ENCODE measurements at places on chromosomes 5 and 9.
A peak's percentile ranks its signal among the peaks of the same experiment; 100 is the strongest.

DNA sequence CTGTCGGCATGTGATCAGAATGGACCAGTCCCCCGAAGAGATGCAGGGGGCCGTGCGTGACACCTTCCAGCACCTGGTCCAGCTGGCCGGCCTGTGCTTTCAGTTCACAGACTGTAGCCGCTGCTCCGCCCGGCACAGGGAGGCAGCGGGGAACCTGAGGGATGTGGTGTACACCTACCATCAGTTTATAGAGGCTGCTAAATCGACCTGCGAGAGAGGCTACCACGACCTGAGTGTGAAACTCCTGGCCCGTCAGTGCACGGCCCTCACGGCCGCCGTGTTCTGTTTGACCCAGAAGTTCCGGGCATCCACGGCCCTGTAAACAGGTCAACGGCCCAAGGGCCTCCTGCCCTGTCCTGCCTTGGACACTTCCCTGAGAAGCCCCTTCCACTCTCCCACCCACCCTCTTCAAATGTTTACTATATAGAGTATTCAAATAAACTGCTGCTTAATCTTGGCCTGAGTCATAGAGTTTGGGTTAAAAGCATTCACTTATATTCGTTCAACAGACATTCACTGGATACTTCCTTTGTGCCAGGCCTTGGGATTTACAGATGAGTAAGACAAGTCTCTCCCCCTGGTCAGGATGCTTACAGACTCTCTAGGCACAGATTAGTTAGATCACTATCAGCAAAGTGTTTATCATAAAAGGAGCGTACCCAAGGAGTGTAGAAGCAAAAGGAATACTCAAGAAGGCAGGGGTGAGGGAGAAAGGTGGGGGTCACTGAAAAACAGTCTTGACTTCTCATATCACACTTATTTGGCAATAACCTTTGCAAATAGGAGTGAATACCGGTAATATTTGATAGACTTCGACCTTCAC is 6.9 kb upstream of the TRMT10B start:
- no peak for DNase-seq

DNA sequence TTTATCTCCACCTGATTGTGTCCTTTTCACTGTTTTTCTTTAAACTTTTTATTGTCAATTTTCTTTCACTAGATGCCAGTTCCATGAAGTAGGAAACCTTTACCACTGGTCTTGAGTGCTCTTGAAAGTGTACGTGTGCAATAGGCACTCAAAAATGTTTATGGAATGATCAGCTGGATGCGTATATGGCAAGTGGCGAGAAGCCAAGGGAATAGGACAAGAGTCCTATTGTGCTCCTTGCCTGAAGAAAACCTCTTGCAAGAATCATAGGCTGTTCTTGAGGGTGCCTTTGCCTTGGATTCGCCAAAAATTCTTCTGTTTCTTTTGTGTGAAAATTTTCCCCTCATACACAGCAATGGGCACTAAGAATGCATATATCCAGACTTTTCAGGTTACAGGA is 97.7 kb downstream of the GHR start:
- DNase-seq: no peak

DNA sequence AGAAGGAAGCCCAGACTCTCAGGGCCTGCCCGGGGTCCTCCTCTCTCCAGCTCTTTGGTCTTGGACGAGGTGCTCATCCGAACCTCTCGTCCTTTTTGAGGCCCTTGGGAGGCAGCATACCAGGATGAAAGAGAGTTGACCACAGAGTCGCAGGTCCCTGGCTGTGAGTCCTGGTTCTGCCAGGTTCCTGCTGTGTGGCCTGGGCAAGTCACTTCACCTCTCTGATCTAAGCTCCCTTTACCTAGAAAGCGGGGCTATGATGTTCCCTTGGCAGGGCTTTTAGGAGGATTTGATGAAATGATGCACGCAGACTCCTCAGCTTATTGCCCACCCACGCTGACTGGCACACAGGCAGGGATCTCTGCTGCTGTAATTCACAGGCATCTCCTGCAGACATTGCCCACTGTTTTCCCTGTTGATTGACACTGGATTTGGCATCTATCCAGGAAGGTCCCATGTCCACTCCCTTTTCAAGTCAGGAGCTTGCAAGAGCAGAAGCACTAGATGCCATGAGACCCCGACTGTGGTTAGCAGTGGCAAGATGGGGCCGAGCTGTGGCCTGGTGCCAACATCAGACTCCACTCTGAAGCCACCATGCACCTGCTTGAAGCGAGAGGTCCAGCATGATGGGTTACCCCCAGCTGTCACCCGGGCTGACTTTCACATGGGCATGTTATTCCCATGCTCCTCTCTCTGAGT is 71.5 kb downstream of the MACROH2A1 start:
- DNase-seq: no peak

DNA sequence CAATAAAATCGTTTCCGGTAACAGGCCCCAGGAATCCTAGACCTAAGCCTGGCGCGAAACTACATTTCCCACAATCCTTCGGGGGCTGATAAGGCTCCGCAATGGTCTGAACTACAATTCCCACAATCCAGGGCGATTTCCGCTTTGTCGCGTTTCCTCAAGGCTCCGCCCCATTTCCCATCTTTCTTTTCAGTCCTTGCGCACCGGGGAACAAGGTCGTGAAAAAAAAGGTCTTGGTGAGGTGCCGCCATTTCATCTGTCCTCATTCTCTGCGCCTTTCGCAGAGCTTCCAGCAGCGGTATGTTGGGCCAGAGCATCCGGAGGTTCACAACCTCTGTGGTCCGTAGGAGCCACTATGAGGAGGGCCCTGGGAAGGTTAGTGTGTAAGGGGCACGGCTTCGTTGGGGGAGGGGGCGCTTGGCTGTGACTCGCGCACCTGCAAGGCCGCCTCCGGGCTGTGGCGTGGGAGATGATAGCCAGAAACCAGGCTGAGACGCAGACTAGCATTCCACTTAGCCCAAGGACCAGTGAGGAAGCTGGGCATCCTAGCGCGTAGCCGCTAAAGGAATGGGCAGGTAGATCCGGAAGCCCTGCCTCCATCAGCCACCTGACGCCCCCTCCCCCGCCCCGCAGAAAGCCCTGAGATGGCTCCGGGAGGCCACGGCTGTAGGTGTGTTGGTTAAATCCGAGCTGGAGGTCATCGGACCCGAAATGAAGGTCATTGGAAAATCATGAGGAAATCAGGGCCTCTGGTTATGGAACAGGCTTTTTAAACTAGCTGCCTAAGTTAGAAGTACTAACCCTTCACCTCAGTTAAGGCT is at the start of gene COX7C:
Gene COX7C (plus strand): TSS at position 186 of the 821 bp plus-strand sequence. CDS start 115 bp downstream, at position 301.
- DNase-seq: peak; percentile 85

DNA sequence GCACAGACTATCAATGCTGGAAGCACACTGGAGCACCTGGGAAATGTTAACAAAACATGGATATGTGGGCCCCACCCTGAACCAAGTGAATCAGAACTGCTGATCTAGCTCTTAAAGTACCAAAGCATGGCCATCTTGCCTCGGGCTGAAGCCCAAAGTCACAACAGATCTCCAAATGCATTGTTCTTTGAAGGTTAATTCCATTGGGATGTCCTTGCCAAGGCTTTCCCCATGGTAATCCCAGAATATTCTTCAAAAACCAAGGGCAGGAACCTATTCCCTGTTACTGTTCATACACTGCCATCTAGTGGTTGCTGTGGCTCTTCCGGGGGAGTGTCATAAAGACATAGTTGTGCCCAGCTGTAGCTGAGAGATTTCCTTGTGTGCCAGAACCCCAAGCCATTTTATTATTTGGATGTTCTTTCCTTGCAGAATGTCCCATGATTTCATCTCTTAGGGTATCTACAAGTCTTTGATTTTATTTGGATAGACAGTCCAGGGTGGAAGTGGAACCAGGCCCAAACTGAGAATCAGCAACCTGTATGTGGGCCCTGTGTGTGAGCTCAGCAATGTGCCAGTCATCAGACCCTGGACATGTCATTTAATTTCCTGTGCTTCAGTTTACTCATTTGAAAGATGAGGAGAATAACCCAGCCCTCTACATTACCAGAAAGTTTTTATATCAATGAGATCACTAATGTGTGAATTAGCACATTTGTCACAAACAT is 290.0 kb downstream of the ACTL7B start:
- DNase-seq: peak; percentile 23

- DNase-seq: no peak
Measured at GRCh38 chr5:14208071-14209021, 65.2 kb downstream of the TRIO start.

DNA sequence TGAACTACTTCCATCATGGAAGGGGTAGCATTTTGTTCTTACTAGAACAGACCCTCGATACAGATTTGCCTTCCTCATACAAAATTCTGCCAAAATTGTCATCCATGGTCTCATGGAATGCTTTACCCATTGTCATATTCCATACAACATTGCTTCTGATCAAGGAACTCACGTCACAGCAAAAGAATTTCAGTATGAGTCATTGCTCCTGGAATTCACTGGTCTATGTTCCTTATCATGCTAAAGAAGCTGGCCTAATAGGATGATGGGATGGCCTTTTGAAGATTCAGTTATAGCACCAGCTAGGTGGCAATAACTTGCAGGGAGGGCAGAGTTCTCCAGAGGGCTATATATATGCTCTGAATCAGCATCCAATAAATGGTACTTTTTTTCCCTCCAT is 18.2 kb upstream of the FNIP1 start:
- no peak for DNase-seq

GRCh38 chr5:91528831-91529230 is 145.7 kb upstream of the ARRDC3 start:
- DNase-seq: no peak

- DNase-seq: no peak
Measured at GRCh38 chr9:18824095-18824666, 208.8 kb downstream of the SAXO1 start.

- no peak for DNase-seq
Measured at GRCh38 chr5:141672841-141673813, 8.9 kb downstream of the ARAP3 start.

DNA sequence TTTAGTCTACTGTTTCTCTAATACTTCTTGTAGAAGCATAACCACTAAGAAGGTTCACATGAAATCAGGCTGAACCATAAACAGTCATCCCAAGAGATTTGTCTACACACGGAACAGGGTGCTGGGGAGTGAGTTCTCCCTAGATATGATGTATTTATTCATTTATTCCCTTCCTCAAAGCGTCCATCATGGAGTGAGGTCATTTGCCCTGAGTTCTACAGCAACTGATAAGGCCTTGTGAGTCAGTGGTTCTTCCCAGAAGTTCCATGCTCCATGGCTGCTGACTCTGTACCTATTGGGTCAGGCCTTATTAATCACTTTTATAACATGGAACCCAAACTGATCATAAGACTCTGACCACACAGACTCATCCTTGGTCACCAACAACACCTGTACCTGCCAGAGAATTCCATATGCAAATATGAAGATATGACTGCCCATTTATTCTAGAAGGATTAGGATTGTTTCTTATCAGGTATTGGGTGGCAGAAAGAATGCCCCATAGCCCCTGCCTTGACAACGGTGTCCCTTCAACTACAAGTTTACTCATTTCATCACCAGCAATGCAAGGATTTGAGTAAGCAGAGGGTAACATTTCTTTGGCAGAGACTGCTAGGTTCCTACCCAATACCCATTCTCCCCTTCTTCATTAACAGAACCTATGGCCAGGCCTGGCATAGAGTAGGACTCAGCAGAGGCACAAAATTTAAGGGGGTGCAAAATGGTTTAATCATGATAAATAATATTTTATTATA is 118.1 kb downstream of the LHFPL2 start:
- no peak for DNase-seq

DNA sequence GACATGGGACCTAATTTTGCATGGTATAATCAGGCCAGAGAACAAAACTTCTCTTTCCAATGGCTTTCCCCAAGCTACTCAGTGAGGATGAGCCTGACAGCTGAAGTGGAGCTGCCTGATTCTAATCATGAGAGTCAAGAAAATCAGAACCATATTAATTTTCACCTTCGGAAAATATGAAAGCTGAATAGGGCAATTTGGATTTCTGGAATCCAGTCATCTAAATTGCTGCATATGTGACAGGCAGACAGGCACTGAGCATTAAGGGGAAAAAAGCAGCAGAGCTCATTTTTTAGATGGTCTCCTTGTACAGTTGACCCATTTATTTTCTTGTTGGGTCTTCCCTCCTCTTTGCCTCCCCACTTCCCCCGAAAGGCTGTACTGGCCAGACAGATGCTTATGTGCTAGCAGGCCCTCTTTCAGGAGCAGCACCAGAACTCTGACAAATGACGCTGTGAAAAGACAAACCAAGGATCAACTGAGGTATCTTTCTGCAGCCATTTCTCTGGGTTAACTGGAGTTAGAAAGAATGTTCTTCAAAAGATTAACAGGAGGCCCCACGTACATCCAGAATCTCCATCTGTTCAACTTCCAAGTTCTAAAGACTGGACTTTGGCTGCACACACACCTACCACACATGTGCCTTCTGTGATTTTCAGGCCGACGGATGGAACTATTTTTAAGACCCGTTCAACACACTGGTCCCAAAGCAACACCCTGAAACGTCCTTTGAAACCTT is 175.2 kb downstream of the DCP2 start:
- no peak for DNase-seq

GRCh38 chr5:57097526-57097925 is 76.3 kb upstream of the GPBP1 start:
- DNase-seq: no peak

GRCh38 chr9:106286249-106286648 is 576.7 kb upstream of the ZNF462 start:
- DNase-seq: no peak

DNA sequence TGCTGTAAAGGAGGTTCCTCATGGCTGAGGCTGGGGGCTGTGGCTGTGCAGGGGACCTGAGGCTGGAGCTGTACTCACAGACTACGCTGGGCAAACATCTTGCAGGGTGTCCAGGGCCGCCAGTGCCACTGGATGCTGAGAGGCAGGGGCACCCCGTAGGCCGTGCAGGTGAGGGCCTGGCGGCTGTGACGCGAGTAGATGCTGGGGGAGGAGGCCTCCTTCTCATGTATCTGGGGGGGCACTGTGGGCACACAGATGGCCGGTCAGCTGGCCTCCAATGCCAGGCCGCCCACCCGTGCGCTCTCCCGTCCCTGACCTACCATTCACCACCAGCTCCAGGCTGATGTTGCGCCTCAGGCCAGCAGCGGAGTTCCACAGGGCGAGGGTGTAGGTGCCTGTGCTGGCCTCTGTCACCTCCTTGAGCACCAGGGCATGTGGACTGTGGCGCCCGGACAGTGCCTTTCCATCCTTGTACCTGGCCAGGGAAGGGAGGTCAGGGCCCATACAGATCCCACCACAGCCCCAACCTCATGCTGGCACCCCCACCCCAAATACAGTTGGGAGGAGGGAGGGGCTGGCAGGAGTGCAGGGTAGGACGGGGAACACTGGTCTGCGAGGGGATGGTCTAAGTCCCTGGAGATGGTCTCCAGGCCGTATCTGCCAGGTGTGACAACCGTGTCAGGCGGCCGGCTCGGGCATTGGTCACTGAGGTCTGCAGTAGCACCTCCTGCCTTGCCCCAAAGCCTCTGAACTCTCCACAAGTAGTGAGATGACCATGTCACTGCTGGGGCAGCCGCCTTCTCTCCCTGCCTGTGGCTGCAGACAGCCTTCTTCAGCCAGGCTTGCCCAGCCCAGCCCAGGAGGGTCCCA is 23.4 kb downstream of the FLT4 start:
- no peak for DNase-seq

All from CD8-positive, alpha-beta T cell (primary cell).